NCI-H1092 treated with DMSO at 0.1 percent for 48 hours (cell line): ENCODE measurements at places on chromosomes 2 and 18.

DNA sequence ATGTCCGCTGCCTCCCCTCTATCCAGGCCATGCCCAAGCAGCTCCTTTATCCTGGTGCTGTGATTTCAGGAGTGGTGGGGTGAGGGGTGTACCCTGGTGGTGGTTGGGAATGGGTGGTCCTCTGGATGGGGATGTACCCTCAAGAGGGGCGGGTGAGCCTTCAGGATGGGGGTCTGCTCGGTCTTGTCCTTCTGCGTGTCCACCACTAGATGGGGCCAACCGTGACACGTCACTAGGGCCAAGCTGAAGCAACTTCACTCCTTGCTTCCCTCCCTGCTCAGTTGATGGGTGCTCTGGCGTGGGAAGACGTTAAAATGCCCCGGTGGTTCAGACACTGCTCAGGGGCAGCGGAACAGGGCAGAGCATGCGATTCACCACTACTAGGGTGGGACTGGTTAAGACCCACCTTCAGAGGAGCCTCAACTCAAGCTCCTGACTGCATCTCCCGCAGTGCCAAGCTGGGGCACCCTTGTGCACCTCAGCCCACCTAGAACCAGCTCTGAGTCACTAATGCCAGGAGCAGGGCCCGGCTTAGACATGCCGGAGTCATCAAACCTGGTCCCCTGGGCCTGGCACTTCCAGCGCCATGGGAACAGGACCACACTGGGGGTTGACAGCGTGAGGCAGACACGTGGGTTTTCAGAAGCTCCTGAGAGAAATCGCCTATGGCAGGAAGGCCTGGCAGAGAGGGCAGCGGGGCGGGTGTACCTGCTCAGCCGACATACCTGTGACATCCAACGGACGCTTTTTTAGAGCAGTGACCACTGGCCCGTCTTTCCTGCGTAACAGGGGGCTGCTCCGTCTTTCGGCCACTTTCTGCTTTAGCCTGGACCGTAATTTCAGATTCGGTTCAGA is 256.7 kb downstream of the HDAC4 start:
- peak; percentile 6 for DNase-seq

DNA sequence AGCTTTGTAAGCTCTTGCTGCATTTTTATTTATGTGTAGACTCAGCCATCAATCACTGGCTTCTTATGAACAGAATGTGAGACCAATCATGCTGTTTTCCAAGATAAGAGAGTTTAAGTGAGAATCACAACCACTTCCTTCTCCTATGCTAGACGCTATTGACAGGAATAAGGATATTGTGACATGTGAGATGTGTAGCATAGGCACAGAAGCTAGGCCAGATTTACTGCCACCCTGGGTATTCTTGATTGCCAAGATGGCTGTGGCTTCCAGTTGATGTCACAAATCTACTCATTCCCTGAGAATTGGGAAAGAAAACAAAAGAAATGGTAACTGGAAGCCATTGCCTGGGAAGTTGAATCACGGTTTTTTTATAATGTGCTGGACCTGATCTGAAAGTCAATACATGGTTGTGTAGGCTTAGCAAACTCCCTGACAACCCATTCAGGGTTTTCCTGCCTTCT is 49.9 kb downstream of the RAB27B start:
- no peak for DNase-seq

DNA sequence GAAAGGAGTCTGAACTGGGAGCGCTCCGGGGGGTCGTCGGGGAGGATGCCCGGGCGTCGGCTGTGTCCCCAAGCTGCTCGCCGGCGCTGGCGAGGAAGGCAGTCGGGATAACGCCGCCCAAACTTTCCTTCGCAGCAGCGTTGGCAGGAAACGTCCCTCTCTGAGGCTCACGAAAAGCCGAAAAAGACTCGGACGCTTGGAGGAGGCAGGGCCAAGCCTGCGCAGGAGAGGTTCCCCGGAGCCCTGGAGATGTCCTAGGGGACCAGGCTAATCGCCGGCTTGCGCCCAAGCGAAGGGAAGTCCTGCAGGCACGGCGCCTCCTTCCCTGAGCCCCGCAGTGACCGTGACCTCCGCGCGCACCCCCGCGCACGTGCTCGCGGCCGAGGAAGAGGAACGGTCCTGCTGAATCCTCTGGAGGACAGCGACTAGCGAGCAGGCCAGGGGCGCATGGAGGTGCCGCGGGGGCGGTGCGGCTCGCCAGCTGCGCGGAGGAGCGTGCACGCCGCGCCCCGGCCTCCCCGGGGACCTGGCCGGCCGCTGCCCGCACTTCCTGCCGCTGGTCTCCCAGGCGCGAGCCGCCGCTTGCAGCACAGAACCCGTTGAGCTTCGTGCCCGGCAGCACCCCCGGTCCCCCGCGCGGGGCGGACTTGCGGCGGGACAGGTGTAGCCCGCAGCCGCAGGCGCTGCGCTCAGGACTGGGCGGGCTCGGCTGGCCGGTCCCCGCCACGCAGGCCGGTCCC is at the start of gene SH3RF3:
TSS of gene SH3RF3 (plus strand) at position 590 of the 740 bp plus-strand sequence.
- peak; percentile 38 for DNase-seq

DNA sequence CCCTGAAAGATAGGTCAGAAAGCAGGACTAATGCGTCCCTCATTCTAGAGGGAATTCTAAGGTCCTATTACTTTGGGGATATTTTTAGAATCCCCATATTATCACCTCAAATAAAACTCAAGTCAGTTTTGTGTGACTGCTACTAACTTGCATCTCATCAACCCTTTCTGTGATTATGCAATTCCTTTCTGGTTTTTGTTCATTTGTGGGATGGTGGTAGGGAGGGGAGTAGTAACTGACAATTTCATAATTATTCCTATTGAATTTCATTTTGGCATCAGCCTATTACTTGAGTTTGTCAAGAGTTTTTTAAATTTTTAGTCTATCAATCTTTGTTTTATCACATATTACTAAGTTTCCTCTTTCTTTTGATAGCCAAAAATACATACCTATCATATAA is 28.4 kb upstream of the TANK start:
- no peak for DNase-seq

DNA sequence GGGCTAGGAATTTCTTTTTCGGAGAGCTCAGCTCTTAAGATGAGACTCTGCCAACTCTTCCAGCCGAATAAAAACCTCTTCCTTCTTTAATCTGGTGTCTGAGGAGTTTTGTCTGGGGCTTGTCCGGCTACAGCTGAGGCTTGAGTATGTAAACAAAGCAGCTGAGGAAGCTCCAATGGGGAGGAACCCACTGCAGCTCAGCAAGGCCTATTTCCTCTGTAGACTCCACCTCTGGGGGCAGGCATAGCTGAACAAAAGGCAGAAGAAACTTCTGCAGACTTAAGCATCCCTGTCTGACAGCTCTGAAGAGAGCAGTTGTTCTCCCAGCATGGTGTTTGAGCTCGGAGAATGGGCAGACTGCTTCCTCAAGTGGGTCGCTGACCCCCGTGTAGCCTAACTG is 838.7 kb downstream of the CCDC85A start:
- no peak for DNase-seq

DNA sequence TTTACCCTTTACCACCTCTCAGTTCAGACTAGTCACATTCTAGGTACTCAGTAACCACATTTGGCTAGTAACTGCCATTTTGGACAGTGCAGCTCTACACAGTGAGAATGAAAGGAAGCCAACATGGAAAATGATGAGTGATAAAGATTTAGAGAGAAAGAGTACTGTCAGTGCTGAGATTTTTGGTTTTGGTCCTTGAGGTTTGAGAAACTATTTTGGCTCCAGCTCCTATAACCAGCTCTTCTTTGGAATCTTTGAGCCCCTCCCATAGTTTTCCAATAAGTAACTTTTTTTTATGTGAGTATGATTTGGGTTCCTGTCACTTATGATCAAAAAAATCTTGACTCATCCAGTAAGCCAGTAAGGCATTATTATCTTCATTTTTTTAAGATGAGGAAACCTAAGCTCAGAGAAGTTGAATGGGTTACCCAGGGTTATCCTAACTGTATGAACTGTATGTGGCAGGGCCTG is 173.0 kb downstream of the BABAM2 start:
- DNase-seq = no peak

DNA sequence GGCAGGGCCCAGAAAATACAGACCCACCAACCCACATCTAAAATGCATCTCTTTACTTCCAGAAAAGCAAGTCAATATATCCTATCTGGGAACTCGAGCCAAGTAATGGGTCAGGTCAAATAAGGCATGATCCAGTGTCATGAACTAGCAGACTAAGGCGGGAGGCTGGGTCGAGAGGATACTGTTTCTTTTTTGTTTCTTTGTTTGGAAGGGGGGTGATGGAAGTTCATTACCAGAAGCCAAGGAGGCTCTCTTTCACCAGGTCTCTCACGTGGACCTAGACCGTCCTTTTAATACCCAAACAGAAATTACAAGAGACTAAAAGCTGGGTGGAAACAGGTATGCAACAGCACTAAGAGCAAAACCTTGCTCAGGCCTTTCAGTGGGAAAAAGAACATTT is 108.3 kb downstream of the HDAC4 start:
- DNase-seq = no peak

DNA sequence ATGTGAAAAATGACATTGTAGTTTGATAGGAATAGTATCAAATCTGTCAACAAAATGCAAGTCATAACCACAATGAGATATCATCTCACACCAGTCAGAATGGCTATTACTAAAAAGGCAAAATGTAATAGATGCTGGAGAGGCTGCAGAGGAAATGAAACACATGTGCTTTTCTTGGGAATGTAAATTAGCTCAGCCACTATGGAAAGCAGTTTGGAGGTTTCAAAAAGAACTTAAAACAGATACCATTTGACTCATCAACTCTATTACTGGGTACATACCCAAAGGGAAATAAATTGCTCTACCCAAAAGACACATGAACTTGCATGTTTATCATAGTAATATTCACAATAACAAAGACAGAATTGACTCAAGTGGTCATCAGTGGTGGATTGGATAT is 572.6 kb downstream of the TRIB2 start:
- no peak for DNase-seq
